Left hindlimb (tissue), 1 donor: ENCODE measurements at places on chromosomes 6 and 20.

DNA sequence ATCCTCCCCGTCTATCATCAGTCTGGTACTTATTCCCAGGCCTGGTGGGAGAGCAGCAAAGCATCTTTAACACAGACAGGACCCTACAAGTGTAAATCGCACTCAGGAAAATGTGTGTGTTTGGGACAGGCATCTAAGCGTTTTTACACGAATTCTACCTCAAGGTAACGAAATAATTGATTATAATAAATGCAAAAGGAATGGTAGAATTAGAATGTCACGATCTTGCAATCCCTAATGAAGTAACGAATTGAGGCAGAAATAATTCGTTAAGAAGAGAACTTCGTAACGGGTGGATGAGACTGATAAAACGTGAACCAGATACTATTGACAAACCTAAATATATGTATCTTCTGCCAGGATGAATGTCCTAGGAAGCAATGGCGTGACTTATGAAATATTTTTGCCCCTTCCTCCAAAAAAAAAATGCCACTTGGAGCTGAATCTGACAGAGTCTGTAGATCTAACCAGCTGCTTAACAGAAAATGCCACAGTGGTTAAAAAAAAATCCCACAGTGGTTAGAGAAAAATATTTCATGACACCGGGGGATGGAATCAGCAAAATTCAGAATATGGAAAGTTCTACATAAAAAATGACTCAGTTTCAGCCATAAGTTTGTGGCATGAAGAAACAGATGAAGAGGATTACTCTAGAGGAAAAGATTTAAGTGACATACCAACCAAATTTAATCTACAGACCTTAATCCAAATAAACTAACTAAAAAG is 68.7 kb downstream of the F13A1 start:
- DNase-seq: no peak

DNA sequence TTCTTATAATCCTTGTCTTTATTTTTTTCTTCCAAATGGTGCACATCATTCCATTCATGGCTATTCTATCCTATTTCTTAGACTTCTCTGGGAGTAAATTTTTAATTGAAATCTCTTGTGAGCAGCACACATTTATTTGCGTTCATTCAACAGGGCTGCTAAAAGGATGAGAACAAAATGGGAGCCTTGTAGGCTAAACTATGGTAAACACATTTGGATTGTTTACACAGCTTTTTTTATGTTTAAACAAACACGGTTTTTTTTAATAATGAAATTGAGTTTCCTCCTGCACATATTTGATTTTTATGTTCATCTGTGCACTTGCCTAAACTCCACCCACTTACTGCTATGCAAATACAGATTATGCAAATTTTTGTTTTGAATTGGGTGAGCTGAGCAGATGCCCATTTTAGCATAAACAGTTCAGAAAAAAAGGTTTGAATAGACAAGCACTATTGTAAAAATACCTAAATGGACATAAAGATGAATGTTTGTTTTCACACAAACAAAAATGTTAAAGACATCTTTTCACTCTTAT is 92.0 kb downstream of the OLIG3 start:
- DNase-seq: no peak

- no peak for DNase-seq
Observed at GRCh38 chr20:32021091-32021490, 10.9 kb downstream of the CCM2L start.

DNA sequence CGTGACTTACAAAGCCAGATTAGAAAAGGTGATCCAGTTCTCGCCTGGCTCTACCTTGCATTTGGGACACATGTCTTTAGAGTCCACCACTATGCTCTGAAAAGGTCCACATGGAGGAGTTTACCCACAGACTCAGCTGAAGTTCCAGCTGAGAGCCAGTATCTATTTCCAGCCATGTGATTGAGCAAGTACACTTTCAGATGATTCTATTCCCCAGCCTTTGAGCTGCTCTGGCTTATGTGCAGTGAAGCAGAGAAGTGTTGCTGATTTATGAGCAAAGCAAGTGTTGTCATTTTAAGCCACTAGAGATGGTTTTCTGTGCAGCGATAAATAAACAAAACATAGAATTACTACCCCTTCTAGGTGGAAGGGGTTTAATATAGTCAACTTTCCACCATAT is 520.8 kb upstream of the RNF217 start:
- DNase-seq: no peak

DNA sequence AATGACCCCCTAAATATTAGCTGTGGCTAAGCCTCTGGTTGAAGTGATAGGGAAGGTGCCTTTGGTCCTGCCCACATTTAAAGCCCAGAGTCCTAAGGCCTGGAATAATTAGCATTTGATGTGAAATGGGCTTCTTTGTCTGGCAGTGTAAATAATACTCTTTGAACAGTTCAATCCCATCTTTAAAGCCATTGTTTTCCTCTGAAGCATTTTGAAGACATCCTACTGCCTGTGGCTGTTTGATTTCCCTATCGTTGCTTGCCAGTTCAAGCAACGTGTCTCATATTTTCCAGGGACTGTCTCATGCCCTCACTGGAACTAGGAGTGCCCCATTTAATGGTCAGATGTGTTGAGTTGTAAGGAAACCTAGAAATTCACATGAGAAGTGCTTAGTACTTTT is 89.3 kb upstream of the BTN3A2 start:
- no peak for DNase-seq

DNA sequence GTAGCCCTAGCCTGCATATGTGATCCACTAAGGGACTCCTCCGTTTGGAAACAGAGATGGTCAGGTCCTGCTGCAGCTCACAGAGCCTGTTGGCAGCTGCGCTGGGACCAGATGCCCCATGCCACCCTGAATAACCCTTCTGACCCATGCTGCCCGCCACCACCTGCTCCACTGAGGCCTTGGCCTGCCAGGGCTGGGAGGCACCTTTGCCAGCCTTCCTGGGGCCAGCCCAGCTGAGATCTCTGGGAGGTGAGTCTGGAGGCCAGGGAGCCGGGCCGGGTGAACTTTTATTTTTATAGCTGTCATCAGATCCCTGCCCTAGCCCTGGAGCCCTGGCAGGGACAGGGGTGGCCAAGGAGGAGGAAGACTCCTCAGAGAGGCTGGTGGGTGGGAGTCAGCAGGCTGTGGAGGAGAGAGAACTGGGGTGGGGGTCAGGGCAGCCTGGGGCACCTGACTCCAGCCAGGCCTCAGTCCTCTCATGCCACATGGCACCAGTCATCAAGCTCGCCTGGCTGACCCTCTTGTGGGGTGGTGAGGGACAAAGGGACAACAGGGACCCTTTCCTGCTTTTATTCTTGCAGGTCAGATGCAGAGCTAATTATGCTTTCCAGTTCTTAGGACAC is 10.0 kb downstream of the CEBPB start:
- DNase-seq: no peak

DNA sequence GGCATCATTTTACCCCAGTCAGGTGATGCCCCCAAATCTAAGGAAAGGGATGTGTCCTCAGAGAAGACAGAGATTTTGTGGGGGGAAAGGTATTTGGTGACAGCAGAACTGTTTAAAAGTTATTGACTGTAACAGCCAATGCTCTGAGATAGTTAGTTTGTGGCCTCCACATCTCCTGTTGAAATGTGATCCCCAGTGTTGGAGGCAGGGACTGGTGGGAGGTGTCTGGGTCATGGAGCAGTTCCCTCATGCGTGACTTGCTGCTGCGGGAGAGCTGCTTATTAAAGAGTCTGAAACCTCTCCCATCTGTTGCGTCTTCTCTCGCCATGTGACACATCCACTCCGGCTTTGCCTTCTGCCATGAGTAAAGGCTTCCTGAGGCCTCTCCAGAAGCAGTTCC is 282.8 kb upstream of the FOXQ1 start:
- DNase-seq: no peak

- no peak for DNase-seq
Observed at GRCh38 chr6:156068881-156069280, 613.2 kb upstream of the NOX3 start.

DNA sequence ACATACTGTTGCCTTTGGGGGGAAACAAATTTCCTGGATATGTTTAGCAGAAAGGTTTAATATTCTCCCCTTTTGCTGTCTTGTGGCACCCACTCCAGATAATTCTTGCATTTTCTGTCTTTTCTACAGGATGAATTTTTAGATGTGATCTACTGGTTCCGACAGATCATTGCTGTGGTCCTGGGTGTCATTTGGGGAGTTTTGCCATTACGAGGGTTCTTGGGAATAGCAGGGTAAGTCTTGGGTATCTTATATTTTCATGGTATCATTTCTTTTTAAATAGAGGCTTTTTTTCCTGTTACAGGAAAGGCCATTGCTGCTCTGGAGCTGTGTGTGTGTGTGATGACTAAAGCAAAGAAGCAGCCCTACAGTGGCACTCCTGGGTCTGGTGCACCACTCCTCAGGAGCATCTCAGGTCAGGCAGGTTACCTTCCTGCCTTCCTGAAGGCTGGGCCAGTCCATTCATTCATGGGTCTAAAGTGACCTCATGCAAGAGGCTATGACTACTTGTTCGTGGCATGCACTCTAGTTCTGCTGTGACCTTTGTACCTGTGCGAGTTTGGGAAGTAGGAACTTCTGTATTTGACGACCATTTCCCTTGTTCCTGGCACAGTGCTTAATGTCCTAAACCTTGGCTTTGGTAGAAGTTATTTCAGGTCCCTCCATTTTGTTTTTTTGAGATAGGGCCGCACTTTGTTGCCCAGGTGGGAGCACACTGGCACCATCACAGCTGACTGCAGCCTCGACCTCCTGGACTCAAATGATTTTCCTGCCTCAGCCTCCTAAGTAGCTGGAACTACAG is 2.2 kb downstream of the RAB5IF start:
- no peak for DNase-seq

DNA sequence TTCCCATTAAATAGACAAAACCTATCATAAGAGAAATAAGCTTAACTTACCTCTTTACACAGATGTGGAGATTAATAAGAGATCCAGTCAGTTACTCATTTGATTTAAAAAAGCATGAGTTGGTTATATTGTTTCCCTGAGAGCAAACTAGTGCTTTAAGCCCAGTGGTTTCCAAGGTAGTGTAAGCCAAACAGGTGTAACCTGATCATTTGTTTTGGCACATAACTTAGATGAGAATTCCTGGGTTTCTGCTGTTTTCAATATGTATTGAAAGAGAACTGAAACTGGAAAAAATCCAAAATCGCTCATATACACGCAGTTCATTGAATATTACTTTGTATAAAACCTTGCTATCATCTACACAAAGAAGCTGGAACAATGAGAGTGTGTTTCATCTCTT is 30.5 kb upstream of the SMIM8 start:
- no peak for DNase-seq

DNA sequence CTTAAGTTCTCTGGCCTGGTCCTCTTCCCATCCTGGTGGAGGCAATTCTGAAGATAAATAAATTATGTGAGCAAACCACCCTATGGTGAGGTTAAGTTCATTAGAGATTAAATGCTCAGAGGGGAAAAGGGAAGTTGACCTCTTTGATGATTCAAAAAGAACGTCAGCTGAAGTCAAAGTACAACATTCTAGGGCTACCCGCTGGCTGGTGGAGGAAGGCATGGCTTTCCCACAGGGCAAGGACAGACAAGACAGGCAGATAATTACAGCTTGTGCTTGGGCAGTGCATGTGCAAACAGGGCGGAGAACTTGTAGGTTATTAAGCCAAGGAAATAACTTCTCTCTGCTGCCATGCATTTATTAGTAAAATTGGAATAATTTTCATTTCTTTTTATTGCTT is 91.0 kb upstream of the SLC24A3 start:
- no peak for DNase-seq

GRCh38 chr20:60759651-60760050 is 492.4 kb upstream of the CDH4 start:
- no peak for DNase-seq

- peak; percentile 16 for DNase-seq
Observed at GRCh38 chr20:31851240-31851955, 6.0 kb upstream of the FOXS1 start.

DNA sequence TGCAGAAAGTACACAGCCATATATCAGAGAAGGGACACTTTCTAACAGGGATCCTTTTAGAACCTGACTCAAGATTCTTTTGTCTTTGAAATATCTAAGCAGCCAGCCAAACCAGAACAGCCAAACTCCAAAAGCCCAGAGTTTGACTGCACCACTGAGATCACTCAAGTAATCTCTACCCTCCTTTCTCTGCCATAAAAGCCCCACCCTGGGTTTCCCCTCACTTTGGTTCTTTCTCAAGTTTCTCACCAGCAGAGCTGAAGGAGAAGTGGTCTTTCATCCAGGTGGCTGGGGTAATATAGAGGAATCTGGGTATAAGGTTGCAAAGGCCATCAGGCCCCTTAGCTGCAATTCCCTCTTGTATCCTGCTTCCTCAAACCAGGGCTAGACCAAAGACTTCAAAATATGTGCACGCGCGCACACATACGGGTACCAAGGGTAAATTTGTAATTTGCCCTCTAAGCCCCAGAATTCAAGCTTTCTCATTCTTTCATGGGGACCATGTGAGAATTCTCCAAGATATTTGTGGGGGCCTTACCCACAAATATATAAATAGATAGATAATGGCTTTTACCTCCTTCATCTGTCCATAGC is 42.9 kb downstream of the GPX5 start:
- no peak for DNase-seq

DNA sequence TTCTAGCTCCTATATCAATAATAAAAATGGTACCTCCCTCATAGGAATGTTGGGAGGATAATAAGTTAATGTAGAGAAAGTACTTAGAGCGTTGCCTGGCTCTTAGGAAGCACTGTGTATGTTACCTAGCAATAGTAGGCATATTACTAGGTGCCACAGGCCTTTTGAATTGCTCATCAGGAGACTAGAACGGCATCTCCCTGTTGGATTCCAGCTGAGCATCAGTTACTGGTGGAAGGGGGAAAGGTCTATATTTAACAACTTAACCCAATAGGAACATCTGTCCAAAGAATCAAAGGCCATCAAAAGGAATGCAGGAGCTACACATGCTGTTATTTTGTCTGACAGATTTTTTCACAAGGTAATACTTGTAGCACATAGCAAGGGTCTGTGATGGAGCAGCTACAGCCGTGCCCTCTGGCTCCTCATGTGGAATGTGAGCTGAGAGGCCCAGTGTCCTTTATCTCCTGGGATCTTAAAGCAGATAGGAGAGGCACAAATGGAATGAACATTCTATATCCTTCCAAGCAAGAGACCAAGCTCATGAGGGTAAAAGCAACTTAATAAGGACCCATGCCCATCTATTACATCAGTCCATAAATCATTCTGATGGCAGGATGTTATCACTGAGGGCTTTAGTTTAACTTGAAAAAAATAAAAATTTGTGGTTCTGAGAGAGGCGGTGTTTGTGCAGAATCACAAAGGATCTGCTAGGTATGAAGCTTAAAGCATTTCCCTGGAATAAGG is 184.9 kb upstream of the LAMP5 start:
- no peak for DNase-seq

GRCh38 chr6:161188547-161189465 is 85.1 kb downstream of the AGPAT4 start:
- DNase-seq: no peak

DNA sequence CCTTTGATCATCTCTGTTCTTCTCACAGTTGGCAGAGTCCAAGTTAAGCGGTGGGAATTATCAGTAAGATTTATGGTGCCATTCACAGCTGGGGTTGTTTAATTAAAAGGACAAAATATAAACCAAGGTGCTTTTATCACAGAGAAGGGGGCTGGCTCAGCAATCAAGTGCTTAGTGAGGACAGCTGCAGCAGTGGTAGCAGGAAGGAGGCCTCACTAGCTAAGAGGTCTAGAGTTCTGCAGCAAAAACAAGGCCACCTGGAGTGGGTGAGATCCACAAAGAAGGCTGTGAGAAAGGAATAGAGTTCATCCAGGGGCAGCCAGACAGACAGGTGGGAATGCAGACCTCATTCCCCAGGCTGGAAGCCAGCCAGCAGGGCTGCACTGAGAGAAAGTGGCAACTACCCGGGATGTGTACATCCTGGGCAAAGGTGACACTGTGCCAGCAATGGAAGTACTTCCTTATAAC is 37.1 kb downstream of the PIGU start:
- no peak for DNase-seq

- peak; percentile 34 for DNase-seq
Observed at GRCh38 chr20:35698298-35699126, 640 bp downstream of the NFS1 start.
